Suppressor macrophage treated with lipopolysaccharide for 1 hour (primary cell): ENCODE measurements at places on chromosomes 13 and 19.
A peak's percentile ranks its signal among the peaks of the same experiment; 100 is the strongest.

GRCh38 chr19:39342647-39343305, 555 bp downstream of the SAMD4B start:
- no peak for DNase-seq

DNA sequence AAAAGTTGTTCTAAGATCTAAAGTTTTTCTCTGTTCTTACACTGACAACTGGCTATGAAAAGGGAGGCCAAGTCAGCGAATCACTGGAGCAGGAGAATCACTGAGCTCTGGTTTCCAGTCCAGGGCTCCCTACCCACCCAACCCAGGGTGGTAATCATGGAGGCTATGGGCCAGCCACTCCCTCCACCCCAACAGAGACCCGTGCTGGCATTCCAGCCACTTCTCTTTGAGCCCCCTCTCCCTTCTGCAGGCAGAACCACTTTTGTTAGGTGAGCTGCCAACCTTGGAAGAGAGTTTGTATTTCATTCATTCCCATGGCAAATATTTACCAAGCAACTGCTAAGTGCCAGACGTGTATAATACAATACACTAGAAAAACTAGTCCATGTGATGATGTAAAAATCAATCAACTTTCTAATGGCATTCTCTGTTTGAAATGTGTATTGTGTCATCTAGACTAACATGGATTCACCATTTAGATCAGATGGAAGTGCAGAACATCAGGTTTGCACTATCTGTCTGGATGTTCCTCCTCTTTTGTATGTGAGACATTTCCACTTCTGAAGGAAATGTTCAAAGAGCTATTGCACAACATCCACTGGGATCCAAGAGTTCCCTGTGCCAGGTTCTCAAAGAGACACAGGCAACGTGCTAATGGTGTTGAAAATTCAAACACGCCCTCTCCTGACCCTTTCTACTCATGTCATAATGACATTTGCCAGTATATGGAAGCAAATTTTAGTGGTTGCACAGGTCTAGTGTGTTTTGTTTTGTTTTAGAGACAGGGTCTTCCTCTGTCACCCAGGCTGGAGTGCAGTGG, 5.3 kb downstream of the MLNR start:
- peak; percentile 60 for DNase-seq

- no peak for DNase-seq
Measured at GRCh38 chr13:113179374-113180230, 21.2 kb downstream of the PROZ start.

- DNase-seq = no peak
Measured at GRCh38 chr13:47832458-47832972, 168.6 kb downstream of the SUCLA2 start.

DNA sequence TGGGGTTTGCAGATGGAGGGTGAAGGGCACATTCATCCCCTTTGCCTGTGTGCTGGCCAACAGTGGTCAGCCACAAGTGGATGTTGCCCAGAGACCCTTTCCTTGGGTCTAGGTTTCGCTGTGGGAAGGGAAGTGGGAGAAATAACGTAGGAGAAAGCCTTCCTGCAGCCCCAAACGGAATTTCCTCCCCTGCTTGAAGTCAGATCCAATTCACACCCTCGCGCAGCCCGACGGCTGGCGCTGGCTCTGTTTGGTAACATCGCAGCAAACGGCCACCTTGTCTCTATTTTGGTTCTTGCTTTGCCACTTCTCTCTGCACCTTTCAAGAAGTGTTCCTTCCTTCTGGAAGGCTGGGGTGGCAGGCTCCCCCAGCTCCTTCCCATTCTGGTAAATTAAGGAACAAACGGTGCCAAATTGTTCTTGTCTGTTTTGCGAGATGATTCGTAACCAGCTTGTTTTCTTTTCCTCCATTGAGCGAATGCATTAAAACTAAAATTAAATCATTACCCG, 45.4 kb downstream of the CHST8 start:
- no peak for DNase-seq

GRCh38 chr19:33156334-33156733, 24.4 kb downstream of the WDR88 start:
- peak; percentile 59 for DNase-seq

- DNase-seq = no peak
Measured at GRCh38 chr19:58052256-58052655, 6.8 kb upstream of the ZNF135 start.

- no peak for DNase-seq
Measured at GRCh38 chr13:32476021-32476731, 48.2 kb upstream of the N4BP2L1 start.

- DNase-seq = no peak
Measured at GRCh38 chr19:10138879-10139795, 19.4 kb upstream of the EIF3G start.

- DNase-seq = no peak
Measured at GRCh38 chr19:17865364-17866311, 5.9 kb downstream of the RPL18A start.

DNA sequence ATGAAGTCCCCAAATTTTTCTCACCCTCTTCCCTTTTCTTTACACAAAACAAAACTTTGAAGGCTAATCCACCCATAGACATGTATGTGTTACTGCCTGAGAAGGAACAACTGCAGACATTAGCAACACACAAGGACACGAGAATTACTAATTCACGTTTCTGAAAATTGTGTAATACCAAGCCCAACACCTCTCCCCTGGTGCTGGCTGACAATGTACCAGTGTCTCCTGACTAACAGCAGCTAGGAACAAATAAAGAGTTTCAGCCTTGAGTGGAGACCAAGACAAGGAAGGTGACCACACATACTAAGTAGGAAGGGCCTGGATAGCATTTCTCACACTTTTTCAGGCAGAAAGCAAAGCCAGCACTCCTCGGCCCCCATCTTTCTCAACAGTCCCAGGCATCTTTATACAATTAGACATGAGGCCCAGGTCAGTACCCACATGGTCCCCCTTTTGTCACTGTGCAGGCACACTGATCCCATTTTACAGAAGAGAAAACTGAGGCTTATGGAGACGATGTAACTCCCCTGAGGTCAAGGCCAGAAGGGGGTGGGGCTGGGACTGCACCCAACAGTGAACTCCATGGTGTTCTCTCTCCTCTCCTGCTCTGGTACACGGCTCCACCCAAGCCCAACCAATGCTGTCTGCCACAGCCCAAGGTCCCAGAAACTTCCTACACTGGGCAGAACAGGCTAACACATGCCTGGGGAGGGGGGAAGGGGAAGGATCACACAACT, 8.7 kb downstream of the BRD4 start:
- peak; percentile 59 for DNase-seq

DNA sequence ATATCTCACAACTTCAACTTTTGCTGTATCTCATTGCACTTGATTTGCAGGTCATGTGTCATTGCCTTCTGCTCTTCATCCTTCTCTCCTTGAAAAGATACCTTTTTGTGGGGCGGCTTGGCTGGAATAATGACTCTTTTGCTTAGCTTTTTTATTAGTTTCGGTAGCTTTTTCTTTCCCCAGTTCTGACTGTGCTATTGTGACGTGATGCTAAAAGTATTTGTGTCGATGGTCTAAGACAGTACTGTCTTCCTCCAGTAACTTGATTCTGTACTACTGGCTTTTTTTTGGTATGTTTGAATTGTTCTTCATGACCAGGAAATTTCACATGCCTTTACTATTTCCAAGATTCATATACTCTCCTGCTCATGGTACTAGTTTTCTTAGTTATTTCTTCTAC, 63.1 kb downstream of the SLITRK1 start:
- DNase-seq = no peak

GRCh38 chr19:13396250-13397080, 109.8 kb downstream of the CACNA1A start:
- DNase-seq = peak; percentile 74

DNA sequence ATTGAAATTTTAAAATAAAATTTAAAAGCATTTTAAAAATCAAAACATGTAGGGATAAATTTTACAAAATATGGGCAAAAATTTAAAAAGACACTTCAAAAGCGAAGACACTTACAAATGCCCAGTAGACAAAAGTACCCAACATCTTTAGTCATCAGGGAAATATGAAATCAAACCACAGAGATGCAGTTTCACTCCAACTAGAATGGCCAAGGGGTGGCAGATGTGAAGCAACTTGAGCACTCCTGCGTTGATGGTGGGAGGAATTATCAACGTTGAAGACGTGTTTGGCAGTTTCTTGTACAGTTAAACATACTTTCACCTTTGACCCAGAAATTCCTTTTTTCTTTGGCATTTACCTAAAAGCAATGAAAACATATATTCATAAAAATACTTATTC, 518.0 kb upstream of the SGCG start:
- no peak for DNase-seq

GRCh38 chr19:610071-610800, 20.6 kb downstream of the HCN2 start:
- no peak for DNase-seq

DNA sequence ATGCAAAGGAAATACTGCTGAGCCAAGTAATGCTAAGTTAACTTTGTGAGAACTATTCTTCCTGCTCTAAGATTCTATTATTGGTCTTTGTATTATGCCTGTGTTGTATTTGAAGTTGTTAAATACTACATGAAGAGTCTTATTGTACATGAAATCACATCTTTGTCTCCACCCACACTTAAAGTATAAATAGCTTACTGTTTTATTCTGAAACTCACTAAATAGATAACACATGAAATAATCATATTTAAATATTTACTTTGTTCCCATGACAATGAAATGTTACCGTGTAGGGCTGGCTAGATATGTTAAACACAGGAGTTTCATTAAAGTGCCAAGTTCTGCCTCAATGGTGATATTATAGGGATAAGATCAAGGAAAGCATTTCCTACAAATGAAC, 562.1 kb upstream of the ATXN8OS start:
- DNase-seq = no peak

- DNase-seq = no peak
Measured at GRCh38 chr19:41555748-41556147, 20.2 kb upstream of the CEACAM21 start.

DNA sequence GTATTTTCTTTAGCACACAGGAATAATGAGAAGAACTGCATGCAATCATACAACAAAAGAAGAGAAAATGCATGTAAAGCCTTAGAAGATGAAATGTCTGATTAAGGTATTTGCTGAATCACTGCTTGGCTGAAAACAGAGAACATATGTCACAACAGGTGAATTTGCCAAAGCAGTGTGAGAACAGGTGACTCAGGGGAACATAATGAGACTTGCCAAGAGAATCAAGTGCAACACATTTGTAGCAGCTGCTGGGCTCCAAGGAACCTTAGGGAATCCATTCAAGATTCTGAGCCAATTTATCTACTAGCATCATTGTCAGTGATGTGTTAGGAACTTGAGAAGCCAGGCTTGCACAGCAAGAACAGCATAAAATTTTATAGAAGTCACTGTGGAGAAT, 273.1 kb downstream of the PCDH20 start:
- no peak for DNase-seq

- no peak for DNase-seq
Measured at GRCh38 chr13:33870046-33870668, 52.2 kb downstream of the RFC3 start.

DNA sequence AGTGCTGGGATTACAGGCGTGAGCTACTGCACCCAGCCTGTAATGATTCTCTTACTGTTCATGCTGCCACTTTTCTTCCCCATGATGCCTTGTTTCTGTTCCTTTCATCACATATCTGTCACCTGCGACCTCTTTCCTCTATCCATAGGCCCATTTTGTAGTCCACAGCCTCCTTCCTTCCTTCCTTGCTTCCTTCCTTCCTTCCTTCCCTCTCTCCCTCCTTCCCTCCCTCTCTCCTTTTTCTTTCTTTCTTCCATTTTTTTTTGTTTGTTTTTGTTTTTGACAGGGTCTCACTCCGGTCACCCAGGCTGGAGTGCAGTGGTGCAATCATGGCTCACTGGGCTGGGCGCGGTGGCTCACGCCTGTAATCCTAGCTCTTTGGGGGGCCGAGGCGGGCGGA, 4.2 kb downstream of the GYS1 start:
- DNase-seq = no peak

GRCh38 chr19:35462476-35462953, 14.5 kb downstream of the FFAR2 start:
- DNase-seq = peak; percentile 95

DNA sequence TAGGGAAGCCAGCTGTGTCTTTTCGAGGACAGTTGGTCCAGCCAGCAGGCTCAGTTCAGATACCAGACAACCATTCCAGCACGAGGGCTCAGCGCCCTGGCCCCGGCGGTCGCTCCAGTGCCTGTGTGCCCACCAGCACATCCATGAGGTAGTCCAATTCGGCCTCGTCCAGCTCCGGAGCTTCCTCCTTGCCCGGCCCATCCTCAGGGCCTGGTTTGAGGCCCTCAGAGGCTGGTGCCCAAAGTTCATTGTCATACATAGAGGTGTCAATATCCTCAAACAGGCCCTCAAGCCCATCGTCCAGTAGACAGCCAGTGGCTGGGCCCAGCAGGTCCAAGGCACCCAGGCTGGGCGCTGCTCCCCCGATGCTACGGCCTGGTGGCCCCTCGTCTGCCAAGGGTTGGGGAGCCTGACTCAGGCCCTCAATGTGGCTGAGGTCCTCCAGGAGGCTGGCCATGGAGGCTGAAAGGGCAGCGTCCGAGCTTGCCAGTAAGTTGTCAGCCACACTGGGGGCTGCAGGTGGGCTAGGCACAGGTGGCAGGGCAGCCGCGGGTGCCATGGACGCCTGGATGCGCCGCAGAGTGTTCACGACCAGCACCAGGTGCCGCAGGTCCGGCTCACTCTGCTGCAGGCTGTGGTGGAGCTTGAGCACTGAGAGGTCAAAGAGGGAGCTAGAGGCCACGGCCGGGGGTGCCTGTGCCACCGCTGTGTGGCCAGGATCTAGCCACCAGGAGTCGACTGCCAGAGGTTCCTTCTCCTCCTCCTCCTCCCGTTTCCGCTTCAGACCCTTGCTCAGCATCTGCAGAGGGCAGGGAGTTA, 2.8 kb downstream of the SERTAD1 start:
- DNase-seq = no peak

DNA sequence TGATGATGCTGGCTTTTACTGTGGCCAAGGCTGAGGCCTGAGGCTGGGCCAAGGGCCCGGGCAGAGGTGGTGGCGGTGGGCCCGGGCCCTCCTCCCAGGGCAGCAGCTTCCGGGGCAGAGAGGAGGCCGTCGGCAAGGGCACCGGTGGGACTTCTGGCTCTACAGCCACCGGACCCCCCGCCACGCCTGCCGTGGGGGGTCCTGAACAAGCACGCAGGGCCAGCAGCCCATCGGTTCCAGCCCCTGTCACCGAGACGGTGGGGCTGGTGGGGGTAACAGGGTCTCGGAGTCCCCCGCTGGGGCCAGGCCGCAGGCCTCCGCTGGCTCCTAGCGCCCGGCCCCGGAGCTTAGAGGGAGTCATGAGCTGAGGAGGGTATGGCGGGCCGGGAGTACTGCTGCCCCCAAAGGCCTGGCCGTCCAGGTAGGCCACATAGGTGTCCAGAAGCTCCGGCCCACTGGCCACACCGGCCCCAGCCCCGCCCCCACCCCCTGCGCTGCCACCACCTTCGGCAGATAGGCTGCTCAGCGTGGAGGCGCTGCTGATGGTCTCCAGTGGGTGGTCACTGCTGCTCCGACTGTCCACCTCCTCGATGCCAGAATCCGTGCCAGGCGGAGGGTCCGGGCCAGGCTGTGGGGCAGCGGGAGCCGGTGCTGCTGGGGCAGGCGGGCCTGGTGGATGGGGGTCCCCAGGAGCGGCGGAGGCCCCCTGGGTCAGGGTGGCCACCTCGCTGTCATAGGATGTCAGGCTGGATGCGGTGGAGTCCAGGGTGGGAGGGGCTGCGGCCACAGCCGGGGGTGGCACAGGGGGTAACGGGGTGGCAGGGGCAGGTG, 17.3 kb downstream of the C19orf81 start:
- DNase-seq = no peak
